ENCODE measurements at places on chromosomes 7 and 10.

DNA sequence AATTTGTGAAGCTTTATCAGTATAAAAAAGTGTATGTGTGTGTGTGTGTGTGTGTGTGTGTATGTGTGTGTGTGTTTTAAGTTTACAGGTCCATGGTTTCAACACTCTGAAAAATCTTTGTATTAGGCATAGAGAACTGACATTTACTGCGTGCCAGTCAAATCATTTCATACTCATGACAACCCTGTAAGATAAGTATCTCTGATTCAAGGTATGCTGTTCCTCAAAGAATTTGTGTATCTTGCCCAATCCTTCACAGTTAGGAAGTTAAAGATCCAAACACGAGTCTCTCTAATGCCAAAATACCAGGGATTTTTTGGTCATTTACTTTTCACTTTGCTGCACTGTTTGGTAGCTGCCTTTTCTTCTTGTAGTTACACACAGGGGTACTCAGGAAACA is 1121.3 kb upstream of the AUTS2 start:
- H3K27me3 ChIP-seq = no peaks in the 10 kb centered on the region
- no peak for DNase-seq
- H3K36me3 ChIP-seq = no peaks in the 10 kb centered on the region
- no peak overlapping the region for H3K27ac ChIP-seq

DNA sequence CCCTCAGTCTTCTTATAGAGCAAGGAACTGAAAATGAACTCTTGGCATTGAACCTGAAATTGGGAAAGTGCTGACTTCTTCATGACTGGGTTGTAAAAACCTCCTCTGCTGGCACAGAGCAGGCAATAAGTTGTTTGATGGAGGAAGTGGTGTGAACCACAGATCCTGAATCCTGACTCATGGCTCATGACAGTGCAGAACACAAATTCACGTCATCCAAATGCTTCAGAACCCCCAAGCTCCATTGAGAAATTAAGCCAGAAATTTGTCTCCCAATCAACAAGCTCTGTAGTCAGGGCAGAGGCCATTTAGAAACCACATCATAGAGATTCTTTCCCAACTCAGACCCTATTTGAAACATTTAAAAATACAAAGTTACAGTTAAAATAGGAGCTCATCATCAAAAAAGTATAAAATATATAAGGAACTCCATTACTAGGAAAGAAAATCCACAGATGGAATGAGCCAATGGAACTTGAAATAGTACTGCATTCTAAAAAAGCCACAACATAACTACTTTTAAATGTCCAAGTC is 10.3 kb upstream of the STK17A start:
- no peaks in the 10 kb centered on the region for H3K36me3 ChIP-seq
- H3K4me1 ChIP-seq = peaks cover 27% of the 10 kb centered on the region
- DNase-seq = peak; percentile 82

DNA sequence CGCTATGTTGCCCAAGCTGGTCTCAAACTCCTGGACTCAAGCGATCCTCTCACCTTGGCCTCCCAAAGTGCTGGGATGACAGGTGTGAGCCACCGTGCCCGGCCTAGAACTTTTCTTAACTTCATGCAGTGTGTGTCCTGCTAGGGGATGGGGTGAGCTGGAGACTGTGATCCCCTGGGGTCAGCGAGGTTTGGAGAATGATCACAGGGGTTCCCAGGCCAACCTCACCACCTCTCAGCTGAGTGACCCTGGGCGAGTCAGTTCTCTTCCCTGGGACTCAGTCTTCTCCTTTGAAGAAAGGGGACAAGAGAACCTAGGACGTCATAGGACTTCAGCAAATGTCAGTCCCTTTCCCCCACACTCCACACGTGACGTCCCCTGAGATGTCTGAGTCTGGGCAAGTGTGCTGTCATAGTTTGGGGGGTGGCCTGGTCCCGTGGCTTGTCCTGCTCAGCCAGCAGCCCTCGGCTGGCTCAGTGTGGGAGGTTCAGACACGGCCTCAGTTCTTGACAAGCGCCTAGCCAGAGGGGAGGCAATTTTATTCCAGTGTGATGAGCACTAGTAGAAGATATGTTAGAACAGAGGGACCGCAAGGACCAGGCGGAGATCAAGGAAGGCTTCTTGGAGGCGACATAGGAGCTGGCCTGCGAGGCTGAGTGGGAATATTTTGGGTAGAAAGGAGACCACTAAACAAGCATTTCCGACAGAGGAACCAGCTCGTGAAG is 43.3 kb upstream of the ELN start:
- no peak overlapping the region for H3K27ac ChIP-seq
- no peak overlapping the region for H3K4me3 ChIP-seq
- no peaks in the 10 kb centered on the region for H3K36me3 ChIP-seq
- peaks cover 2% of the 10 kb centered on the region for H3K27me3 ChIP-seq

DNA sequence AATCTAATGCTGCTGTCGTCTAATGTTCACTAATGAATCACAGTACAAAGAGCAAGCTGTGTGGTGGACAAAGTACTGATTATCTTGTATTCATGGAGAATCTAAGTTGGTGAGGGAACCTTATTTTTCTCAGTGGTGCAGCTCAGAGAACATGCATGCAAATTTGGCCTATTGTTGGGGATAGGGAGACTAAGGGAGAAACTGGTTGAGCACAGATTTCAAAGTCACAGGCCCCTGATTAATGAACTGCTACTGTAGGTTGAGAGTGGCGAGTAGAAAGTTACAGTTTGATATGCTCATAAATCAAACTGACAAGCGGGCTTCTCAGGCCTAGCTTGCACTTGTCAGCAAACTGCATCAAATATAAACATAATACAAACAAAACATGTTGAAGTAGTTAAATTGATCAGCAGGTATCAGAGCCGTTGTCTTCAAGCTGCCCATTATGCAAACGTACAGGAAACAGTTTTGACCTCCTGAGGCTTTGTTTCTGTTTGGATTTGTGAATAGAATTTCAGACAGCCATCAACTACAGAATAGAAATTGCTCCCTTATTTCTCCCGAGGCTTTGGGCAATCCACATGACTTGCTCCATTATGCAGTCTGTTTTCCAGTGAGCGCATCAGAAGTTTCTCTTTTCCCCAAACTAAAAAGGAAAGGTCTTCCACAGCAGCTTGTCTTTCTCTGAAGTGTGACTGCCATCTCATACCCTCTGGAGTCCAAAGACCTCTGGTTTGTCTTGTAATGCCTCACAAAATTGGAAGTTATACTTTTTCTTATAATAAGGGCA is 215.8 kb downstream of the FOXP2 start:
- peaks cover 2% of the 10 kb centered on the region for H3K27me3 ChIP-seq
- H3K36me3 ChIP-seq = no peaks in the 10 kb centered on the region
- H3K4me1 ChIP-seq = no peaks in the 10 kb centered on the region
- H3K4me3 ChIP-seq = no peak overlapping the region
- DNase-seq = no peak
- no peak overlapping the region for H3K27ac ChIP-seq

GRCh38 chr10:60877061-60877776 is 66.8 kb downstream of the RHOBTB1 start:
- no peak for DNase-seq
- H3K36me3 ChIP-seq = no peaks in the 10 kb centered on the region
- no peaks in the 10 kb centered on the region for H3K4me1 ChIP-seq

GRCh38 chr7:133609806-133610205 is 356.9 kb downstream of the EXOC4 start:
- no peak overlapping the region for H3K27ac ChIP-seq
- no peak overlapping the region for H3K4me3 ChIP-seq
- no peaks in the 10 kb centered on the region for H3K36me3 ChIP-seq
- no peaks in the 10 kb centered on the region for H3K27me3 ChIP-seq
- DNase-seq = no peak
- H3K4me1 ChIP-seq = no peaks in the 10 kb centered on the region

- H3K4me3 ChIP-seq = no peak overlapping the region
- no peaks in the 10 kb centered on the region for H3K36me3 ChIP-seq
- peaks cover 4% of the 10 kb centered on the region for H3K4me1 ChIP-seq
- no peak for DNase-seq
- no peaks in the 10 kb centered on the region for H3K27me3 ChIP-seq
Observed at GRCh38 chr10:4051011-4051640, 266.1 kb upstream of the KLF6 start.

DNA sequence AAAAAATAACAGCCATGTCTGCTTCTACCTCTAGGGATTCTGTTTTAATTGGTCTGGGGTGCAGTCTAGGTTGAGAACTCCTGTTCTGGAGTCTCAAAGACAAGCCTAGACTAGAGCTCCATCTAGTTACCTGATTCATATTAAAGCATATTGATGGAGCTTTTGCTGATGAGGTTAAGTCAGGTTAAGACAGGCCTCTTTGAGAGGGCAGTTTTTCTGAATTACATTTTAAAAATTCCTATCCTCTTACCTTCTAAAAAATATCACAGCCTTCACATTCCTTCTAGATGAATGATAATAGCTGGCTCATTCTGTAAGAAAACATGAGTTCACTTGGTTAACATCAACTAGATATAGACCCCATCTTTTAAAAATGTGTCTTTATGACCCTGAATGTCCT is 28.9 kb downstream of the MGAM start:
- H3K27me3 ChIP-seq = peaks cover 2% of the 10 kb centered on the region
- peak; percentile 11 for DNase-seq
- no peaks in the 10 kb centered on the region for H3K4me1 ChIP-seq
- H3K27ac ChIP-seq = no peak overlapping the region
- no peaks in the 10 kb centered on the region for H3K36me3 ChIP-seq

- no peaks in the 10 kb centered on the region for H3K27me3 ChIP-seq
- H3K4me1 ChIP-seq = no peaks in the 10 kb centered on the region
- H3K4me3 ChIP-seq = no peak overlapping the region
- DNase-seq = no peak
- no peaks in the 10 kb centered on the region for H3K36me3 ChIP-seq
Observed at GRCh38 chr10:79162861-79163665, 94.3 kb downstream of the ZMIZ1 start.

GRCh38 chr10:128877936-128878335 is 589.1 kb upstream of the MGMT start:
- no peaks in the 10 kb centered on the region for H3K36me3 ChIP-seq
- DNase-seq = no peak
- no peak overlapping the region for H3K27ac ChIP-seq
- no peaks in the 10 kb centered on the region for H3K4me1 ChIP-seq

DNA sequence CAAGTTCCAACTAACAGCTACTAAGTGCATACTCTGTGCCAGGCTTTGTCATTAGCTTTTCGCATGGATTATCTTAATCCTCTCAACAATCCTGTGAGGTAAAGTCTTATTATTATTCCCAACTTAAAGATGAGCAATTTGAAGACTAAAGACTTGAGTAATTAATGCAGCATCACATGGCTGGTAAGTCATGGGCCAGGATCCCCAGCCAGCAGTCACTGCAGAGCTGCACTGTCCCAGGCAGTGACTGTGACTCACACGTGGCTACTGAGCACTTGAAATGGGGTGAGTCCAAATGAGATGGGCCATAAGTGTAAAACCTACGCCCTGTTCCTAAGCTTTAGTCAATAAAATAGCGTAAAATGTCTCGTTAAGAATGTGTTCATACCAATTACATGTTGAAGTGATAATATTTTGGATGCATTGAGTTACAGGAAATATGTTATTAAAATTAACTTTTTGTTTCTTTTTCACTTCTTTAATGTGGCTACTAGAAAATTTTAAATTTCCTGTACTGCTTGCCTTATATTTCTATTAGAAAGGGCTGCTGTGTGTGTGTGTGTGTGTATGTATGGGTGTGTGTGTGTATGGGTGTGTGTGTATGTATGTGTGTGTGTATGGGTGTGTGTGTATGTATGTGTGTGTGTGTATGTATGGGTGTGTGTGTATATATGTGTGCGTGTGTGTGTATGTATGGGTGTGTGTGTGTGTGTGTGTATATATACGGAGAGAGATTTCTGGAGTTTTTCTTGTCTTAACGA is 756.3 kb downstream of the AUTS2 start:
- H3K27me3 ChIP-seq = no peaks in the 10 kb centered on the region
- no peak overlapping the region for H3K27ac ChIP-seq
- H3K36me3 ChIP-seq = no peaks in the 10 kb centered on the region
- H3K4me3 ChIP-seq = no peak overlapping the region
- peaks cover 3% of the 10 kb centered on the region for H3K4me1 ChIP-seq
